ENCODE measurements at places on chromosomes 7 and 10.

GRCh38 chr10:13051126-13051694, 48.8 kb upstream of the OPTN start:
- no peak for DNase-seq

GRCh38 chr7:11170863-11171568, 197.3 kb downstream of the PHF14 start:
- DNase-seq = no peak

DNA sequence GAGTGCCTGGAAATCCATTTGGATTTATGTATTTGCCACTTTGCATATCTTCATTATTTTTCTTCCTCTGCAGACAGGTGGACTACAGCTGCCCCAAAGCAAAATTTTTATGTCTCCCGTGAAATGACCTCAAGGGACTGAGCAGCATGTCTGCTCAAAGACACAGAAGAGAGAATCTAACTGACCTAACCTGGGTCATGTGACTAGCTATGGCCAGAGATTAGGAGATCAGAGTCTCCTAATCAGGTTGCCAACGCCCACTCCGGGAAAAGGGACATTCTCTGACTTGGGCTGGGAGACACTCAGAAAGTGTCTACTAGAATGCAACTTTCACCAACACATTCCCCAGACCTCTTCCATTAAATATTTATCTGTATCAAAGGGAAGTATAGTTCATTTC, 2.5 kb upstream of the BAMBI start:
- no peak for DNase-seq

GRCh38 chr10:119687192-119688032, 36.2 kb downstream of the BAG3 start:
- DNase-seq = peak; percentile 51

GRCh38 chr10:63128443-63128842, 4.7 kb upstream of the NRBF2 start:
- DNase-seq = no peak

DNA sequence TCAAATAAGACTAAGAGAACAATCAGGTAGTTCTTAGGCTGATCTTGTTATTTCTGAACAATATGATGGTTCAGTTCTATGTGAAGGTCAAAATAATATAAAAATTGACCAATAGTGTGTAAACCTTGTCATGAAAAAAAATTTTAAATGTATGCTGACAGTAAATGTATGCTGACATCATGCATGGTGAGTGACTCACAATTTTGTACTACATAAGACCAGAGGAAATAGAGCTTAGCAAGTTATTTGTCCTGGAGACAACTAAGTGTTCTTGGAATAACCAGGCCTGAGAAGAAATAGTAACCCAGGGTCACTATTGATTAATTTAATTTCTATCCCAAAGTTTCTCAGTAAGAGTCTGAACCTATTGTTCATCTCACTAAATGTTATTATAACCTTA, 182.2 kb upstream of the PCDH15 start:
- no peak for DNase-seq

DNA sequence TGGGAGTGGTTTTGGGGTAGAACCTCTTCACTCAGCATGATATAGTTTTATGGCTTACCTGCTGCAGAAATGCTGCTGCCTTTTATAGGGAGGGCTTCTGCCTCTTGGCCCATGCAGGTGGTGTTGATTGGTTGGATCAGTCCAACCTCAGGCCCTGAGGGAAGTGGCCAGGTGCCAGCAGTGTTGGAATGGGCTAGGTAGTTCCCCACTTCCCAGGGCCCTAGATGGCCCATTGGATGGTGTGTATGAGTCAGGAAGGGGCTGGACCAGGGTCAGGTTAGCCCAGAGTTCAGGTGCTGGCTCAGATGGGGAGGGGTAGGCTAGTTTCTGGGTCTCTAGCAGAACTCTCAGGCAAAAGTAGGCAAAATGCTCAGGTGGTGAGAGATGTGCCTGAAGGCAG, 455.5 kb downstream of the CCSER2 start:
- no peak for DNase-seq

- no peak for DNase-seq
Measured at GRCh38 chr7:39035903-39036302, 58.2 kb downstream of the POU6F2 start.

DNA sequence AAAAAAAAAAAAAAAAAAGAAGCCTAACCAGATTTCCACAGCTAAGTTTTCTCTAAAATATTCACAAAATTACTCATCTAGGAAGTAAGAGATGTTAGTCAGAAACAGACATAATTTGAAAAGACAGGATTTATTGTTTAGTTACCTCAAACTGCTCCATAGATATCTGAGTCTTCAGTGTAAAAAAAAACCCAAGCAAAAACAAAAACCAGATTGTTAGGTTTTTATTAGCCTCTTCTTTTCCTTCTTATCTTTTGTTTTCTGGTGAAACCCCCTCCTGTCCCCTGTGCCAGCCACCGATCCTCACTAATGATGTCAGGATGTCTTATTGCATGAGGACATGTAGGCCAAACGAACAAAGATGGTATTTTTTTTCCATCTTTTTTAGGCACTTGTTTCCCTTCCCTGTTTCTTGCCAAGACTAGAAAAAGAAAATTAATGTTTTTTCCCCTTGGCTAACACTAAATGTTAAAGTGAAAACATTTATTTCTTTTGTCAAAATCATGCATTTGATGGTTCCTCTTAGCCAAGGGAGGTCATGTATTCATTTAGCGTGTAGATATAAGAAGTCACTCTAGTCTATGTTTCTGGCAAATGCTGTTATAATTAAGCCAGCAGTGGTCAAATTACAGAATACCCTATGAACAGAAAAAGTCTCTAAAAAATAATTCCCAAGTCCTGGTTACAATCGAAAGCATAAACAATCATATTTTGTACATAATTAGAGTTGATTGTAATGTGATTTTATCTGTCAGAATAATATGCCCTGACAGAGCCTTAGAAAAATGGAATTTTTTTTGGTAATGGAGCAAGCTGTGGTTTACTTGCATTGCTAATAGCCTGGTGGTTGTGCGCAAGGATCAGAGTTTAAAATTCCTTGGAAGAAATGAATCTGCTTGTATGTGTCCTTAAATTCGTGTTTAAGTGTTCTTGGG, 702.4 kb upstream of the FZD8 start:
- no peak for DNase-seq

DNA sequence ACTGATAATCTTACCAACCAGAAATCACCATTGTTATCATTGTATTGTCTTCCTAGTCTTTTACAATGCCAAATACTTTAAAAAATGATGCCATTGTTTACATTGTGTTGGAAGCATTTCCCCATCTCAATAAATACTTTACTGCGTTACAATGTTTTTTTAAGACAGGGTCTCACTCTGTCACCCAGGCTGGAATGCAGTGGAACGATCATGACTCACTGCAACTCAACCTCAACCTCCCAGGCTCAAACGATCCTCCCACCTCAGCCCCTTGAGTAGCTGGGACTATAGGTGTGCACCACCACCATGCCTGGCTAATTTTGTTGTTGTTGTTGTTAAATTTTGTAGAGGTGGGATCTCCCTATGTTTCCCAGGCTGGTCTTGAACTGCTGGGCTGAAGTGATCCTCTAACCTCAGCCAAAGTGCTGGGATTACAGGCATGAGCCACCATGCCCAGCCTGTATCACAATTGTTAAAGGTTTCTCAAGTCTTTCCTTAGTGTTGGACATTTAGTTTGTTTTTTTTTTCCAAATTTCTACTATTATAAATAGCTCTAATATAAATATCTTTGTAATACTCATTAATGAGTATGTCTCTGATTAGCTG, 13.5 kb downstream of the LRMDA start:
- no peak for DNase-seq

GRCh38 chr7:6130007-6130587, 98.9 kb downstream of the ANKRD61 start:
- no peak for DNase-seq

GRCh38 chr10:132519382-132520176, 18.0 kb upstream of the INPP5A start:
- DNase-seq = no peak

GRCh38 chr7:27922907-27923641, 183.1 kb downstream of the TAX1BP1 start:
- DNase-seq = peak; percentile 60

- DNase-seq = no peak
Measured at GRCh38 chr7:84461093-84461492, 266.5 kb upstream of the SEMA3A start.

DNA sequence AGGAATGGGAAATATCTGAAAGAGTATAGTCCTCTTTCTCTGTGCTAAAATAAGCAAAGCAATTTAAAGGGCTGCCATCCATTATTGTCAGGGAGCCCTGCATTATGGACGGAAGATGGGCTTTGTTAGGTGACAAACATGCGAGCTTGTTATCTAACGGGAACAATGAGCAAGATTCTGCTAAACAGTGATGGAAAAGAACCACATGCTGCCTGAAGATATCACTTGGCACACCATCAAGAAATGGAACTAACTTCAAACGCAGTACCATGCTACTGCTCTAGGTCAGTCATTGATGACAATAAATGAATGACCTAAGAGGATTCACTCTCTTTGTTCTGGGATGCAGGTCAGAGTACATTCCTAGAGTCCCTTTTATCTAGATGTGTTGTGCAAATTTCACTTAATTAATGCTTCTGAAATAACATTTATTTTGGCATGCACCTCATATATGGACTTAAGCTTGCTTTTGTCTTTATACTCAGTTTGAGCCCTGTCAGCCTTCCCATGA, 175.7 kb upstream of the PTN start:
- no peak for DNase-seq

DNA sequence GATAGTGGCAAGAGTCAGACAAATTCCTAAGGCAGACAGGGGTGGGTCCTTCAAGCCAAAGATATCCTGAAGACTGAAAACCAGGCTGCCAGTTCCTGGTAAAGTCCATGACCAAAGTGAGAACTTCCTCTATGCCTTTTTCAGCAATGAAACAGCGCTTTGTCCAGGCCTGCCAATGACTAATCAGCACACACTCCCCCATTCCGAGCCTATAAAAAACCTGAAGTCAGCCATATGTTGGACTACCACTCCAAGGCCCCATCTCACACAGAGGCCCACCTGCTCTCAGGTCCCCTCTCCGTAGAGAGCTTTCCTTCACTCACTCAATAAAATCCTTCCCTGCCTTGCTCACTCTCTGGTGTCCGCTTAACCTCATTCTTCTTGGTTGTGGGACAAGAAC, 402.2 kb downstream of the ANKRD7 start:
- no peak for DNase-seq

DNA sequence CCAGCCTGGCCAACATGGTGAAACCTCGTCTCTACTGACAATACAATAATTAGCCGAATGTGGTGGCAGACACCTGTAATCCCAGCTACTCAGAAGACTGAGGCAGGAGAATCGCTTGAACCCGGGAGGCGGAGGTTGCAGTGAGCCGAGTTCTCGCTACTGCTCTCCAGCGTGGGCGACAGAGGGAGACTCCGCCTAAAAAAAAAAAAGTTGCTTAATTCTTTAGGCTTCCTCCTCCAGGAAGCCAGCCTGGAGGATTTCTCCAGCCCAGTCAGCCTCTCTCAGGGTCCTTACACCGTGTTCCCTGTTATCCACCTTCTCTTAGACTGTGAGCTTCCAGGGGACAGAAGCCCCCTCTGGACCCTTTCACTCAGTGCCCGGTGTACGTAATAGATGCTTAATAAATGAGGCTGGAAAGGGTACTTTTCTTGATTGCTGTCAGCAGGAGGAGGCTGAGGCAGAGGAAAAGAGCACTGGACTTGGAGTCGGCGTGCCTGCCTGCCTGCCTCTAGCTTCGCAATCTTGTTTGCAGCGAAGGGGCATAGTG, 16.4 kb upstream of the NODAL start:
- no peak for DNase-seq

GRCh38 chr7:1733908-1734730, 64.0 kb downstream of the ELFN1 start:
- no peak for DNase-seq

DNA sequence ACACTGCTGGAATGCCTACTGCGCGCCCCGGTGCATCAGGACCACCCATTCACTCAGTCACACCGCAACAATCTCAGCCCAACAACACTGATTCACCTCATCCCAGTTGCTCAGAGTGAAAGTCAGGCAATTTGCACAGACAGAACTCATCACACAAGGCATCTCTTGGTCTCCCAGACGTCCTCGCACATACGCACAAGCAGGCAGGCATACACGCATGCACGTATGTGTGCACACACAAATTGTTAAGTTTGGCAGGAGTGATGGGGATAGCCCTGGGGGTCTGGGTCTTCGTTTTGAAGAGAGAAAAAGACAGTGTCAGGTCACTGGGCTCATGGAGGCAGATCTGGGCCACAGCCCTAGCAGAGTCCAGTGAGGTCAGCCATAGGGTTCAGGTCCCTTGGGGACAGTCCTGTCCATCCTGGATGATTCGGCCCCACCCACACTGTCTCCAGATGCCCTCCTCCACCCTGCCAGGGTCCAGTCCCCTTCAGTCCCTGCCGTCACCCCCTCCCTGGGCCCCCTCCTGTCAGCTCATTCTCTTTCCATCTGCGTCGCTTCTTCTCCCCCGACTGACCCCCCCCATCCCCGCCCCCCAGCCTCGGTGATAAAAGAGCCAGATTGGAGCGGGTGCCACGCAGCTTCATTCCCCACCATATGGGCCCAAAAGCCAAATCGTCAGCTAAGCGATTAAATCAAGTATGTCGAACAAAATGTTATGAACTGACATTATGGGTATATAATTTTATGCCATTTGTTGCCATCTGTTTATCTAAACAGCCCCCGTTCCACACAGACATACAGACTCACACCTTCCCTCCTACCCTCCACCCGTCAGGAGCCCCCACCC, 48.5 kb upstream of the SLF2 start:
- no peak for DNase-seq

- no peak for DNase-seq
Measured at GRCh38 chr10:133079836-133080682, 7.7 kb upstream of the ADGRA1 start.

DNA sequence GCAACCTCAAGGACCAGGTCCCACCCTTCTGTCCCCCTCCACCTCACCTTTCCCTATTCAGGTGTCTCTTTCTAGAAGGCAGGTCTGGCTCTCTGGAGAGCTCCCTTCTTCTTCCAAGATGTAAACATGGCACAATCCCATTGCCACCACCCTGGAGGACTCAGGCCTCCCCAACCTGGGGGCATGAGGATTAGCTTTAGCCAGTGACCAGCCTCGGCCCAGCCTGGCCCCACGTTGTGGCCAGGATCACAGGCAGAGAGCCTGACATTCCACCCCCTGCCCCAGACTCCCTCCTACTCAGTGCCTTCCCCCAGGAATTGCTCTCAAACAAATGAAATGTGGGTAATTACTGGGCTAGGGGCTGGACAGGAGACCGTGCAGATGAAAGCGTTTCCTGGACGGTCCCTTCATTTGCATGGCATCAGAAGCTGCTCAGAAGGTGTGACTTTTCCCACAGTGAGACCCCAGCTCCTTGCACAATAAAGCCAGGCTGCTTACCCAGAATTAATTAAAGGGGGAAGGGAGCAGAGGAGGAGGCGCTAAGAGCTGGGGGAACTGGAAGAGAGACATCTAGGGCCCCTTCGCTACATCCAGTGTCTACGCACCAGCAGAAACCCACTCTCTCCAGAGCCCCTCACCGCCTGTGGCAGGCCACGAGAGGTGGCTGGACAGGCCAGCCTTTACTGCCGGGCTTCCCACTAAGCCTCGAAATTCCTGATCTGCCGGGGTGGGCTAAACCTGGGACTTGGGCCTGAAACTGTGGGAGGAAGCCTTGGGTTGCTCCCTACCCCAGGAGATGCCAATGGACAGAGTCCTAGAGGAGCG, 7.7 kb downstream of the FGF8 start:
- no peak for DNase-seq

DNA sequence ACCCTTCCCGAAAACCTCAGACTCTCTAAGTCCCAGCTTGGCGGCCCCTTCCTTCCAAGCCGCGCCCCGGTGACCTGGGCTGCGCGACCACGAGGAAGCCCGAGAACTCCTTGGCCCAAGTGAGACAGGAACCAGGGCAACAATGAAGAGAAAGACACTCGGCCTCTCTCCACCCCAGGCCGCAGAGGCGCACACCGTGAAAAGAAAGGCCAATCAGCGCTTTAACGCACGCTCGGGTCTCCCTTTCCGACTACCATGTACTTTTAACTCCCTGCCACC, 166.4 kb upstream of the PPP1R3A start:
- no peak for DNase-seq

Data from fibroblast of pulmonary artery (primary cell).